ENCODE measurements at places on chromosomes 2 and 18. TPM values are rescaled to one million over a fixed set of nuclear protein-coding genes. Genes with fewer than 3 reads are reported as not detected.
A peak's percentile ranks its signal among the peaks of the same experiment; 100 is the strongest.

DNA sequence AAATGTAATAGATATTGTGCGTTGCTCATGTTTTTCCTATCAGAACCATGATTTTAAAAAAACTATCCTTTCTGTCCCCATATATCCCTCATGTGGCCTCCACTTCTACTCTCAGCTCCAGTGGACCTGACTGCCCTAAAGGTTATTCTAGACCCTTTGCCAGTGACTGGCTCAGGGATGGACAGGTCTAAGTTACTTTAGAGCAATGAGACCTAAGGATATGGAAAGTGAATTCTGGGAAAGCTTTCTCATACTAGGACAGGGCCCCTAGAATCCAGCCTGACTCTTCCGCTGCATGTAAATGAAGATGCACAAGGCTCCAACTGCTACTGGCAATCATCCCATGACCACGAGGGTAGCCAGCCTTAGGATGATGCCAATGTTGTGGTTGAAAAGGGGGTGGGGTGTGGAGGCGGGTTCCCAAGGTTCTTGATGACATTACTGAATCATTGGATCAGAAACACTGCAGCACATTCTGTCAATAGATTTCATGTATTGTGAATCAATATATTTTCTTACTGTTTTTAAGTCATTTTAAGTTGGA is 21.3 kb downstream of the C2orf69 start:
- DNase-seq = no peak

GRCh38 chr2:149037851-149038250 is 648 bp upstream of the LYPD6B start:
- peak; percentile 56 for DNase-seq

- no peak for DNase-seq
Measured at GRCh38 chr2:220365023-220365422, 737.6 kb downstream of the SLC4A3 start.

DNA sequence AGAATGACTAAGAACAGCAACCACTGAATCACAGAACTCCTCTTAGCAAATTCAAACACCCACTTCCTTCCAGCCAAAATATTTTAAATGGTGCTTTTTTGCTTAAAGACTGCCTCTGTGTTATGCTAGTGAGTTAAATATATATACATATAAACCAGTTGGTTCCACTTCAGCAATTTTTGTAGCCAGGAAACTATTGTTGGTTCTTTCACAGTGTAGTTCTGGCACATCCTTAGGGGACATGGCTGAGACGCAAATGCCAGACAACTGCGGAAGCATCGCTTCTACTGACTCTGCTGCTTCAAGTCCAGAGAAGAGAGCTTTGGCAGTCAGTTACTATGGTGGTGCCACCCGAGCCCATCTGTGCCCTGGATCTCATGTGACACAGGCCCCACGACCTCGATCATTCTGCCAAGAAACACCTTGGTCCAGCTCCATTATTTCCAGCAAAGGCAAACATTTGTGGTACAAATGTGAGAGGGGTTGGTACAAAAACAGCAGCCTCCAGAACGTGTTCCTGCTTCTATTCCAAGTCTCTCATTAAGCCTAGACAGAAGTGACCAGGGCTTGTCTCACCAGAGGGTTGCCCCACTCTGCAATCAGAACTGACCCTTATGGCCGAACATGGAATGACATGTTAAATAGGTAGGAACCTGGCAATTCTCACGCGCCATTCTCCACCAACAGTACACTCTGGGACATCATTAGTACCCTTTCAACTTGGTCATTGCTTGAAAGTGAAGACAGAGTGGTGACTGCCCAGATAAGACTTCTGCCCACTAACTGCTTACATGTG is 117.8 kb upstream of the NRP2 start:
- DNase-seq = no peak

DNA sequence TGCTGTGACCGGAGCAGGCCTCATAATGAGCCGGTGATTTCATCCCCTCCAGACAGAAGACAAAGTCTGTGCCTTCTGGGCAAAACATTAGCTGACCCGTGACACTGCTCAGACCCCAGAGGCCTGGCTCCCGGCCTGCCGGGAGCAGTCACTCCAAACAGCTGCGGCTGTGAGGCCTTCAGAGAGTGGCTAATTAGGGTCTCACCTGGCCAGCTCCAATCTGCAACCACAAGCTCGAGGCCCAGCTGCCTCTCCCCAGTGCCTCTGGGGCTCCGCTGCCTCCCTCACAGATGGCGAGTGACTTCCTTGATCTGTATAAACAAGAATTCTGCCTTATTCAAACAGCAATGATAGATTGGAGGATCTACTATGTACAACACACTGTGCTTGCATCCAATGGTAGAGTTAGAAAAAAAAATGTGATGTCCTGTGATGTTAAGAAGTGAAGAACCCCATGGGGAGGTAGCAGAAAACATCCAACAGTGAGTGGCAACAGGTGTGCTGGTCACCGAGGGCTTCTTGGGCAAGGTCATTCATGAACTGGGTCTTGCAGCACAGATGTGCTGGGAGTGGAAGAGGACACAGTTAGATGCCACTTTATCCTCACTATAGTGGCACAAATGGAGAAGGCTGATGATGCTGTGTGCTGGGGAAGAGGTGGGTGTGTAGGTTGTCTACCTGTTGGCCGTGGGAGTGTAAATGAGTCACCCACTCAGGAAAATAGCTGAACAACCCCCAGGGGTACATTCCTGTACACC is 98.2 kb upstream of the ASAP2 start:
- DNase-seq = no peak

- DNase-seq = no peak
Measured at GRCh38 chr2:171629113-171629512, 58.2 kb upstream of the DYNC1I2 start.

- no peak for DNase-seq
Measured at GRCh38 chr18:57080479-57080878, 66.4 kb upstream of the BOD1L2 start.

HOXD8 gene
- not detected for total RNA-seq

ESPNL gene
- 0.17 TPM for total RNA-seq

Data from H9 (cell line).